ENCODE measurements at places on chromosomes 3 and 15.
A peak's percentile ranks its signal among the peaks of the same experiment; 100 is the strongest.

DNA sequence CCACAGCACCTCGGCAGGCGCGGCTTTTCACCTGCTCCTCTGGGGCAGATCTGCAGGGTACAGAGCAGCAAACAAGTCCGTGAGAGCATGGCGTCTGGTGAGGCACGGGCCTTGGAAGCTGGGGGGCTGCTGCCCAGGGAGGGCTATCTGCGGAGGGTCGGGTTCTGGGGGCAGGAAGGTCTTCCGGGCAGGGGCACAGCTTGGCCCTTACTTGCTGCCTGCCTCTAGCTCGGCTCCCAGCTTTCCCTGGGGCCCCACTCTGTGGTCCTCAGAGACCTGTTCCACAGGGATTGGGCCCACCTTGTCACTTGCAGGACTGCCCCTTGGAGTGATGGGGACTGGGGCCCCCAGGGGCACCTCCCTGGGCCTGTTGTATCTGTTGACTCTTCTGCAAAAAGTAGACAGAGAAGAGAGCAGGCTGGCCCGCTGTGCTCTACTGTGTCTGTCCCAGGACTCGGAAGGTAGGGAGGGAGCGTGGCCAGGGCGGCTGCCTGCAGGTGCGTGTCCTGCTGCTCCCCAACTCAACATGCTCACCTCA lies 84.1 kb downstream of the TBC1D2B start:
- no peak for DNase-seq

- no peak for DNase-seq
These were observed 140.0 kb downstream of the MEIS2 start for GRCh38 chr15:36960179-36960946.

GRCh38 chr15:98635848-98636247 lies 12.5 kb upstream of the IGF1R start:
- DNase-seq = no peak

DNA sequence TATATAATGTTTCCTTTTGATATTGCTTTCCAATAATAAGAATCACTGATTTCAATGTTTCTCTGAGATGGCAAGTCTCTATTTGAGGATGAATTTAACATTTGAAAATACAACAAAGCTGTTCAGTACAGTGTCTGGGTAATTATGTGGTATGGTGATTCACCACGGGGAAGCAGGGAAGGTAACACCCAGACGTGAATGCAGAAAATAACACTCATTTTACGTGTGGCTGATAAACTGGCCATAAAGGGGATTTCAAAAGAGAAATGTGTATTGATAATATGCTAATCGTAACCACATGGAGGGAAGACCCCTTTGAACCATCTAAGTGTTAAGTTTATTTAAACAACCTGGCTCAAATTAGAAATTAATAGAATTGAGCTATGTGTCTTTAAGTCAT lies 344.6 kb downstream of the GRM7 start:
- DNase-seq = no peak

- peak; percentile 3 for DNase-seq
These were observed 41.6 kb upstream of the ROPN1 start for GRCh38 chr3:124033360-124034015.

DNA sequence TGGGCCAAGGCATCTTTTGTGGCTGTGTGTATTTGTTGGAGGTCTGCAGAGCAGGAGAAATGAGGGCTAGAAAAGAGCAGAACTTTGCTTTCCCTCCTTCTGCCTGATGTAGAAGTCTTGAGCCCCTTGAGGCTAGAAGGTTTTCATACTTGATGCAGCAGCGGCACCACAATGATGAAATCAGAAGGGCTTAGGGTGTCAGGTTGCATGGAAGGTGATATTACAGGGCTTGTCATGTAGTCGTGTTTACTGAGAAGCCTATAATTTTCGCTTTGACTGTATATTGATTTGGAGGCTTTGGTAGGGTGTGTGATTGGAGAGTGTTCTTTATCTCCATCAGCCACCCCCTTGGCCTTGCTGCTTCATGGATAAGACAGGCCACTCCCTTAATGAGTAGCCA lies 339.8 kb downstream of the THSD4 start:
- no peak for DNase-seq

GRCh38 chr15:99101501-99101900 lies 3.4 kb upstream of the SYNM start:
- no peak for DNase-seq

GRCh38 chr3:127221446-127222035 lies 28.6 kb downstream of the PRR23E start:
- no peak for DNase-seq

- no peak for DNase-seq
These were observed 985.7 kb downstream of the SQOR start for GRCh38 chr15:46620392-46621013.

GRCh38 chr3:128971421-128972100 lies 22.3 kb downstream of the CFAP92 start:
- no peak for DNase-seq

DNA sequence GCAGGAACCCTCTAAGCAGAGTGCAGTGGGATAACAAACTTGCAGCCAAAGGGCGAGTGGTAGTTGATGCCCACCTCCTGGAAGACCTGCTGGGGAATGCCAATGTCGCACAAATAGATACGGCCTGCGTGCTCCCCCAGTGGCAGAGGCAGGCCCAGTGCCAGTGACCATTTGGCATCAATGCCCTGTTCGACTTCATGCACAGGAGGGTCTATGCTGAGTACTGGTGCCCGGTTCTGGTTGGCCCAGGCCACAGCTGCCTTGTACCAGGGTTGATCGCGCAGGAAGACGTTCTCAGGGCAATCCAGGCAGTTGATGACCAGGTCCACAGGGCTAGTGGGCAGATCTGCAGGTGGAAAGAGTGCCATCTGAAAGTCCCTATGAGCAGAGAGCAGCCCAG lies 17.0 kb downstream of the CLK3 start:
- DNase-seq = no peak

GRCh38 chr15:76682259-76682658 lies 222.9 kb downstream of the SCAPER start:
- DNase-seq = no peak

DNA sequence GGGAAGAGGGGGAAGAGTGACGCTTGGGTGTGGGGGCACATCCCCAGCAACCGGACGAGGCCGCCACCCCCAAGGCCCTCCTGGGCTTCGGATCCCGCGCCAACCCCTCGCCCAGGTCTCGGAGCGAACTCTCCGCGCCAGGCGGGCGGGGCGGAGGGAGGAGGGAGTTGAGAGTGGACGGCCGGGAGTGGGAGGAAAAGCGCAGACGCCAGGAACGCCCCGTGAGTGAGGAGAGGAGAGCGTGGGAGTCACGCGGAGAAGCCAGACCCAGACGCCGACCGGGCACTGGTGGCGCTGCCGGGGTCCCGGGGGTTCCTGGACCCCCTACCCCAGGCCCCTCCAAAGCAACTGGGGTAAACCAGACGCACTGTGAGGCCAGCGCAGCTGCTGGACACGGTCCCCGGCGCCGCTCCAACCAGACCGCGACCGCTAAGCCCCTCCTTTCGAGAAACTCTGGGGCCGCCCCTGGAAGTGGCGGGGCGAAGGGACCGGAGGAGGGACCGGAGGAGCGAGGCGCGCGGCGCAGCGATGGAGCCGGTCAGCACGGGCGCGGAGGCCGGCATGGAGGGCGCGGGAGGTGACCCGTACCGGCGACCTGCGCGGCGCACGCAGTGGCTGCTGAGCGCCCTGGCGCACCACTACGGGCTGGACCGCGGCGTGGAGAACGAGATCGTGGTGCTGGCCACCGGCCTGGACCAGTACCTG lies at the start of gene EFCC1:
Gene EFCC1 (plus strand): TSS at position 204 of the 705 bp plus-strand sequence. CDS start 325 bp downstream, at position 529.
- DNase-seq = no peak

DNA sequence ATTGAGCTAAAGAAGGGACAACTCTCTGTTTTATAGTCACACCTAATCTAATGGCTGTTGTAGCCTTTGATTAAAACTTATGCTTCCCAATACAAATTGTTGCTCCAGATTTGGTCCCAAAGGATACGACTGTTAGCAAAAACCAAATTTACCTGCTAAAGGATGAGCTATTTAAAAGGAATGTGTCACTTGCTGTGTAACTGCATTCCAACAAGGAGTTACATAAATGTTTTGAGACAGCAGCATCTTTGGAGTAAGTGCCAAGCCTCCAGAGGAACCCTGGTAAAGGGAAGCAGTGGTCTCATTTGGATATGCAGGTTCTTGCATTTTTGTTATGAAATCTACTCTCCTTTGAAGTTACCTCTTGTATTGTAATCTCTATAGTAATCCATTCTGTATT lies 233.3 kb downstream of the THSD4 start:
- no peak for DNase-seq

GRCh38 chr3:4504340-4505261 lies 11.5 kb downstream of the ITPR1 start:
- DNase-seq = peak; percentile 29

GRCh38 chr15:22951381-22952280 lies 28.5 kb downstream of the CYFIP1 start:
- no peak for DNase-seq

DNA sequence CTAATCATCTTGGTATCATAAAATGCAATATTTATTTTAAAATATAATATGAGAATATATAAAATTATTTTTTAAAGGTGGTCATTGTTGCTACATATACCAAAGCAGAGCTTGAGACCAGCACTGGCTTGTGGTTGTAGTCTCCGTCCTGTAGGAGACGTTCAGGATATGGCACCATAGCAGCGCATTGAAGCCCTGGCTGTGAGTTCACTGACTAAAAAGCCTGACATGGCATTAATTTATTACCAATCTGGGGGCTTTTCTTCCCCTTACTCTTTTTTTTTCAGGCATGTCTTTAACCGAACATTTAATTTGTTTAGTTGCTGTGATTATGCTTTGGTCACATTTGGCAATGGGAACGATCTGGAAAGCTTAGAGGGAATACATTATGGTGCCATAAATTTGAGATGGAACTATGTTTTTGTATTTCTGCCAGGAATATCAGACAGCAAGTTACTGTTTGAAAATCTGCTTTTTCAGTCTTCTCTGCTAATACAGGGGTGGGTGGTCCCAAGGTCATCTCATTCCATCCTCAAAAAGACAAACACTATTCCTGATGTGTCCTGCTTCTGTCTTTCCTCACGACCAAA lies 108.5 kb downstream of the ZIC4 start:
- no peak for DNase-seq

DNA sequence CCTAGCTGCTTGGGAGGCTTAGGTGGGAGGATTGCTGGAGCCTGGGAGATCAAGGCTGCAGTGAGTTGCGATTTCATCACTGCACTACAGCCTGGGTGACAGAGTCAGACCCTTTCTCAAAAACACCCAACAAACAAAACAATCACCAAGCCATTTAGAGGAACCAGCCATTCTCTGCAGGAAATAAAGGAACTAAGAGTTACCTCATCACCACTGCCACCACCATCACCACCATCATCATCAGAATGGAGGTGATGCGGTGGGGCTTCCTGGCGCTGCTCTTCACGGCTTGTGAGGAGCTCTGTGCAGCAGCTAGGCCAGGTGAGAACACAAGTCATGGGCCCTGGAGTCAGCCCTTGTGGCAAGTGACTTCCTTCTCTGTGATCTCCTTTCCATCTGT lies 37.7 kb upstream of the KLHL25 start:
- no peak for DNase-seq

GRCh38 chr3:181572432-181572831 lies 139.3 kb upstream of the SOX2 start:
- no peak for DNase-seq

DNA sequence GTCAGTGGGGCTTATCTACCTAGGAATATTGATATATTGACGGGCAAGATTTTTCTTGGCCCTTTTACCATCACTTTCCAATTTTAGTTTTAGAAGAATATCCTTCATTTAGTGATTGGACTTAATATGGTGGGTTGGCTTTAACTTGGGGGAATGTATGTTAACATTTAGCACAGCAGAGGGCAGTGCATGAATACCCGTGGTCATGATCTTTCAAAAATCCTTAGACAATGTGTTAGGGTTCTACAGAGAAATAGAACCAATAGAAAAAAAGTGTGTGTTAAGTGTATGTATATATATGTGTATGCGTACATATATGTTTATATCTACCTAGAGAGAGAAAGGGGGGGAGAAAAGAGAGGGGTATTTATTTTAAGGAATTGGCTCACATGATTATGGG lies 36.9 kb downstream of the GPR171 start:
- DNase-seq = no peak

DNA sequence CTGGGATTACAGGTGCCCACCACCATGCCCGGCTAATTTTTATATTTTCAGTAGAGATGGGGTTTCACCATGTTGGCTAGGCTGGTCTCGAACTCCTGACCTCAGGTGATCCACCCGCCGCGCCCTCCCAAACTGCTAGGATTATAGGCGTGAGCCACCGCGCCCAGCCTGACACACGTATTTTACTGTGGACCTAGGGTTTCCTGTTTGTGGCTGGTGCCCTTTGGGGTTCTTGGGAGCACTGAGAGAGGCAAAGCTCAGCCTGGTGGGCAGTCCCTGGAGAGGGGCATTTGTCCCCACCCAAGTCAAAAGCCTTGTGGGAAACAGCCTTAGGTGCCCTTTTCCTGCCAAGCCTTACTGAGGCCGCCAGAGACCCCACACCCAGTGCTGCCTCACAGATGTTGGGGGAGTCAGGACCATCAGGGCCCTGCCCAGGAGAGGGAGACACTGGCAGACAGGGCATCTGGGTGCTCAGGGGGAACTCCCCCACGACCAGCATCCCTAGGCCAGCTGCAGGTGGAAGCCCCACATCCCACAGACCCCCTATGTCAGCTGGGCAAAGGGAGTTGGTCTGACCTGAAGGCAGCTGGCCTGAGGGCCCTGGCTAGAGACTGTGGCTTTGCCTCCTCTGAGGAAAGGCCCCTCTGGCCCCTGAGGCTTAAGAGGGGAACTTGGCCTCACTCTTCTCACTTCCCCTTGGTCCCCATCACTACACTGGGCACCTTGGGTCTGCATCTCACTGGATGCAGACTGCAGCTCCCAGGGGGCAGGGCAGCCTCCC lies 35.1 kb downstream of the DNAH1 start:
- no peak for DNase-seq

- peak; percentile 41 for DNase-seq
These were observed 52.8 kb downstream of the RGMA start for GRCh38 chr15:93035953-93036810.

DNA sequence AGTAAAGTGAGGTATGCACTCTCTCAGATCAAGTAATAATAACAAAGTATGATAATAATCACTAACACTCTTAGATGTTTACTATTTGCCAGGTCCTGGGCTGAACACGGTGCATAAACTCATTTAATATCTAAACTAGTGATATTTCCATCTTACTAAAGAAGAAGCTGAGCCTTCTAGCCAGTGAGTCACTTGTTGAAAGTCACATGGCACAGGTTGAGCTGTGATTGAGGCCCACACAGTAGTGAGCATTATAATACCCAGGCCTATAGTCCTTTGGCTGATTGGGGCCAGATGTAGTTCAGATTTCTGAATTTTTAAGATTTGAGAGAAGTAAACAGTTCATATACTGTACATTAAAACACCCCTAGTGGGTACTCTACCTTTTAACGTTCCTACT lies 93.2 kb upstream of the CCDC80 start:
- no peak for DNase-seq

DNA sequence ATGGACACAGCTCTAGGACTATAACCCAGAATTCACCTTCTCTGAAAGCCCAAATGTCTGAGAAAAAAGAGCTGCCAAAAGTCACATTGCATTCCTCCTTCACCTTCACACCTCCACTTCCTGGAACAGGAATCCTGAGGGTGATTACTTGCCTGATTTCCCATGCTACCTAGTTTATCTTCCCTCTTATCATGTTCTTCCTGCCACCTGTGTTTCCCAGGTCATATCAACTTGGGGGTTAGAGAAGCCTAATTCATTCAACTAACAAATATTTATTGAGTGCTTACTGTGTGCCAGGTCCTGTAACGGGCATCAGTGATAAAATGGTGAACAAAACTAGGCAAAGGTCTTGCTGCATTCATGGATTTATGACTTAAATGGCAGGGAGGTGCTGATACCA lies 279.6 kb upstream of the WNT5A start:
- no peak for DNase-seq

- DNase-seq = no peak
These were observed 23.7 kb downstream of the ATRIP start for GRCh38 chr3:48470286-48470685.

GRCh38 chr15:97683831-97684230 lies 276.7 kb upstream of the ARRDC4 start:
- DNase-seq = no peak
